ENCODE measurements at places on chromosomes 4 and X.

DNA sequence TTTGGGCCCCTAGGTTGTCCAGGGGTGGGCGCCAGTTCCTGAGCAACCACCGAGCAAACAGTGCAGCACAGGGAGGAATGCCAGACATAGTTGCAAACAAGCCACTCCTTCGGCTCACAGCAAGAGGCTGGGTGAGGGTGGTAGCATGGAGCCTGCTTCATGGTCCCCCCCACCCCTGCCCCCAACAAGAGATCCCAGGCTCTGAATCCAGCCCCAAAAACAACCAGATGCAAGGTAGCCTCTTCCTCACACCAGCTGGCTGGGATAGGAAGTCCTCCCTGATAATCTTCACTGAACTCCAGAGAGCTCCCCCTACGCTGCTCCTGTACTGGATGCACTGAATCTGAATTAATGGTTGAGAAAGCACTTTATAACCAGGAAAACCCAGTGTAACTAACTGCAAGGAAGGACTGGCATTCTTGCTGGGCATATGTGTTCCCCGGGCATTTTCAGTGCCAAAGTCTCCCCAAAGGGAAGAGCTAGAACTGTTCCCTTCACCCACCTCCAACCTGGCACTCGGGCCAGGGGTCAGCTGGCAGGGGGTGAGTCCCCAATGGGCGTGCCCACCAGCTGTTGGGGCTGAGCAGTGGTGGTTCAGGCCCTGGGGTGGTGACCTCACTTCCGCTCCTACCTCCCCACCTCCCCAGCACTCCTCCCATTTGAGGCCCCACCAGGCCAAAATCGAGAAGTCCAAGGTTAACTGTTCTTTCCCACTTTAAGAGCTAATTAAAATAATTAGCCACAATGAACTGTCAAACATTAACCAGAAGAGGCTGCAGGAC is 1.5 kb downstream of the ELF4 start:
- peak; percentile 16 for DNase-seq

DNA sequence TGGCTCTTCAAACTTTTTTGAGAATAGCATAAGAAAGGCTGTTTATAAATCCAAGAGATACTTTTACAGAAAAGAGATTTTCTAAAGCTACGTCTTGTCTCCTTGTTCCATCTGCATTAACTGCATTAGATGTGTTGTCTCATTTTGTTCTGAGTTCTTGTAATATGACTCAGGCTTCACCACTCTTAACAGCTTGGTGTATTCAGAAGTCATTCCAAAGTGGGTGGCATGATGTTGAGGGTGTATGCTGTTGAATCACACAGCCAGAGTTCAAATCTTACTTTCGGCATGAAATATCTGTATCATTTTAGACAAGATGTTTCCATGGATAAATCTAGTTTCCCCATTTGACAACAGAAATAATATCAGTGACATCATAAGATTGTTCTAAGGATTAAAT is 30.1 kb downstream of the SYTL5 start:
- DNase-seq, result no peak

GRCh38 chr4:68359508-68359907 is 9.6 kb upstream of the YTHDC1 start:
- DNase-seq, result no peak

DNA sequence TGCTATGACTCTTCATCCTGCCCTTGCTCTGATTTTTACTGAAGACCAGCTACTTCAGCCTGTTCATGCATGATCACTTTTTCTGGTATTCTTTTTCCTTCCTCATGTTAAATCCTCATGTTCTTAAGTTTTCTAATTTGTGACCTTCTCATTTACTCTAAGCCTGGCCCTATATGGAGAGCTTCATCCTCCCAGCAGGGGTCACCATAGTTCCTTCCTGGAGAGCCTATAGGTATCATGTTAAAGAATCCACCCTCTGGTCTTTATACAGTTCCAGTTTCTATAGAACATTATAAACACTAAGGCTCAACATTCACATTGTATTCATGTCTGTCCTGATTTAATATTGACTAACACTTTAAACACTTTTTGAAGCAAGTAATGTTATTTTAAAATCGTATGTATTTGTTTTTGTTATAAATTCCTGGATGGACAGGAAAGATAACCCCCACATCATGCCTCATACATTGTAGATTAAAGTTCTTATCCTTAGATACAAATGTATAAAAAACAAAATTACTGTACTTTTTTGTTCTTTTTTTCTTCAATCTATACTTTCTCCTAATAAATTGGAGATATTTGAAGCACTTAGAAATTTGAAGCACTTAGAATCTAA is 53.8 kb upstream of the OTUD4 start:
- peak; percentile 39 for DNase-seq

GRCh38 chr4:159298502-159298901 is 195.6 kb downstream of the RAPGEF2 start:
- DNase-seq, result no peak

- DNase-seq, result no peak
Measured at GRCh38 chr4:85107553-85107952, 141.1 kb upstream of the WDFY3 start.

GRCh38 chr4:56840559-56840958 is 19.1 kb upstream of the SPINK2 start:
- no peak for DNase-seq
